Effector CD4-positive, alpha-beta T cell (primary cell): ENCODE measurements at places on chromosomes 5 and 9.

GRCh38 chr5:39656600-39656999, 231.8 kb upstream of the DAB2 start:
- no peak for DNase-seq

GRCh38 chr9:2128141-2128540, 113.0 kb downstream of the SMARCA2 start:
- no peak for DNase-seq

DNA sequence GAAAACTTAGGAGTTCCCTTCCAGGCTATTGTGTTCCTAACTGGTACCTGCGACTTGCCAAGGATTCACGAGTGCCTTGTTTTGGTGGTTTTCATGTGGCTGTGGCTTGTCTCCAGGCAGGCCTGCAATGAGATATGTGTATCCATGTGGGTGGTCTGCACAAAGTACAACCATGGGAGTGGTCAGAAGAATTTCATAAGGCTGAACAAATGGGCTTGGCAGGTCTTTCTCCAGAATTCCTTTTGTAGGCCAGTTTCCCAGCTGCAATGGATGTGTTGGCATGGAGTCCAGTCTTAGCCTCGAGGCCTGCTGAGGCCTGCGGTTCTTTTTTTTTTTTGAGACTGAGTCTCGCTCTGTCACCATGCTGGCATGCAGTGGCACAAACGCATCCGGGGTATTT, 28.8 kb upstream of the MELK start:
- no peak for DNase-seq

DNA sequence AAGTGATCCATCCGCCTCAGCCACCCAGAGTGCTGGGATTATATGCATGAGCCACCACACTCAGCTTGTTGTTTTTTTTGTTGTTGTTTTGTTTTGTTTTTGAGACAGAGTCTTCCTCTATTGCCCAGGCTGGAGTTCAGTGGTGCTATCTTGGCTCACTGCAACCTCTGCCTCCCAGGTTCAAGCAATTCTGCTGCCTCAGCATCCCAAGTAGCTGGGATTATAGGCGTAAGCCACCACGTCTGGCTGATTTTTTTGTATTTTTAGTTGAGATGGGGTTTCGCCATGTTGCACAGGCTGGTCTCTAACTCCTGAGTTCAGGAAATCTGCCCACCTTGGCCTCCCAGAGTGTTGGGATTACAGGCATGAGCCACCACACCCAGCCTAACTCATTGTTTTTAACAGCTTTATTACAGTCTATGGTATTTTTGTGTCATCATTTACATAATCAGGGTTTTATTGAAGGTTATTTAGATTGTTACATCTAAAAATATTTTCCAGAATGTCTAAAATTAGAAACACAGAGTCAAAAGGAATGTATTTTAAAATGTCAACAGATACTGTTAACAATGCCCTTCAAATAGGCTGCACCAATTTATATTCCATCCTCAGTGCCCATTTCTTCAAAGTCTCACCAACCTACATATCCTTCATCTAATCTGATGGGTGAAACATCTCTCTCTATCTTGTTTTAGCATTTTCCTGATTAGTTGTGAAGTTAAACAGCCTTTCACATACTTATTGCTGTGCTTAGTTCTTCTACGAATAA, 18.6 kb downstream of the KIF3A start:
- DNase-seq: no peak

DNA sequence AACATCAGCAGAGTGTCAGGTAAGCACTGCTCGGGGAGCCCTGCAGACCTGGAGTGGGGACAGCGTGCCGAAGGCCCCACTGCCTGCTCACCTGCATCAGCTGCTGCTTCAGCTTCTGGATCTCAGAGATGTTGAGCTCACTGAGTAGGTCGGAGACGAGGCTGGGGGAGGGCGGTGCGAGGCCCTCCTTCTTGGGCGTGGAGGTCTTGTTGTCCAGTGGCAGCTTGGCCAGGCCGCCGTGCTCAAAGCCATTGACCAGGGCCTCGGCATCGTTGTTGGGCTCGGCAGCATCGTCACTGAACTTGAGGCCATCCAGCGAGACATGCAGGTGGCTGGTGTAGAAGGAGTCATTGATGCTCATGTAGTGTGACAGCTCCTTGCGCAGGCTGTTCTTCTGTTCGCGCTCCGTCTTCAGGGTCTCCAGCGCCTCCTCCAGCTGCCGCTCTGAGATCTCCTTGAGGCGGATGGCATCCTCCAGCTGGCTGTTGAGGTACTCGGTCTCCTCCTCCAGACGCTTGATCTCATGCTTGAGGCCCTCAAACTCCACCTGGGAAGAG, 44.3 kb downstream of the BICD2 start:
- DNase-seq: no peak

DNA sequence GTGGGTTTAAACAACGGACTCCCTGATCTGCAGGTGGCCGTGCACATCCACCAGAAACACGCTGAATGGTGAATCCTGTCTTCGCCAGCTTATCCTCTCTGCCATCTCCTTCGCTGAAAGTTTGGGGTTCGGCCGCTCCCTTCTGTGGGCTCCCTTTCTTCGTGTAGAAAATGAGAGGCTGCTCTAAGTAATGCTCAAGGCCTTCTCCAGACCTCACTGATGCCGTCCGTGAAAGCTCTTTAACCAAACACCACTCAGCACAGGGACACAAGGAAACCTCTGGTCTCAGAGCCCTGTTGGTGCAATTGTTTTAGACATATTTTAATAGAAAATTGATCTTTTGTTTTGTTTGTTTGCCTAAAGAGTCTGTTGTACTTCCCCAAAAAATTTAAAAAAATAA, 596.5 kb downstream of the IRX1 start:
- DNase-seq: no peak

- DNase-seq: no peak
These were observed 18.0 kb downstream of the IL5 start for GRCh38 chr5:132525299-132525724.

DNA sequence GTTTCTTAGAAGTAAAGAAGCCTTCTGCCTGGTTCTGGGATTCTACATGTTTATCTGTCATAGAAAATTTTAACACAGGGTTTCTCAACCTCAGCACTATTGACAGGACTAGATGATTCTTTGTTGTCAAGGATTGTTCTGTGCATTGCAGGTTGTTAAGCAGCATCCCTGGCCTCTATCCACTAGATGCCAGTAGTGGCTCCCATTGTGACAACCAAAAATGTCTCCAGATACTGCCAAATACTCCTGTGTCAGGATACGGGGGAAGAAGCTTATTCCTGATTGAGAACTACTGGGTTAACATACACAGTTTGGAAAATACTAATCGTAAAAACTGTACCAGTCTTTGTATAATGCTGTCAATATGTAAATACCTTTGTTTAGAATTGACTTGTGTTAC, 167.1 kb downstream of the NIPBL start:
- DNase-seq: no peak

DNA sequence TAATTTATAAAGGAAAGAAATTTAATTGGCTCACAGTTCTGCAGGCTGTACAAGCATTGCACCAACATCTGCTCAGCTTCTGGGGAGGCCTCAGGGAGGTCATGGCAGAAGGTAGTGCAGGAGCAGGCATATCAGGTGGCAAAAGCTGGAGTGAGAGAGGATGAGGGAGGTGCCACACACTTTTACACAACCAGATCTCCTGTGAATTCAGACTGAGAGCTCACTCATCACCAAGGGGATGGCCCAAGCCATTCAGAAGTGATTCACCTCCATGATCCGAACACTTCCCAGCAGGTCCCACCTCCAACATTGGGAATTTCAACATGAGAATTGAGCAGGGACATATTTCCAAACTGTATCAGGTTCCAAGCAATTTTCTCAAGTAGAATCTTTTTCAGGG, 84.7 kb upstream of the BRINP1 start:
- DNase-seq: no peak

GRCh38 chr5:168274406-168274805, 17.0 kb upstream of the WWC1 start:
- DNase-seq: no peak

- no peak for DNase-seq
These were observed 34.0 kb downstream of the B4GALT1 start for GRCh38 chr9:33133186-33133585.

DNA sequence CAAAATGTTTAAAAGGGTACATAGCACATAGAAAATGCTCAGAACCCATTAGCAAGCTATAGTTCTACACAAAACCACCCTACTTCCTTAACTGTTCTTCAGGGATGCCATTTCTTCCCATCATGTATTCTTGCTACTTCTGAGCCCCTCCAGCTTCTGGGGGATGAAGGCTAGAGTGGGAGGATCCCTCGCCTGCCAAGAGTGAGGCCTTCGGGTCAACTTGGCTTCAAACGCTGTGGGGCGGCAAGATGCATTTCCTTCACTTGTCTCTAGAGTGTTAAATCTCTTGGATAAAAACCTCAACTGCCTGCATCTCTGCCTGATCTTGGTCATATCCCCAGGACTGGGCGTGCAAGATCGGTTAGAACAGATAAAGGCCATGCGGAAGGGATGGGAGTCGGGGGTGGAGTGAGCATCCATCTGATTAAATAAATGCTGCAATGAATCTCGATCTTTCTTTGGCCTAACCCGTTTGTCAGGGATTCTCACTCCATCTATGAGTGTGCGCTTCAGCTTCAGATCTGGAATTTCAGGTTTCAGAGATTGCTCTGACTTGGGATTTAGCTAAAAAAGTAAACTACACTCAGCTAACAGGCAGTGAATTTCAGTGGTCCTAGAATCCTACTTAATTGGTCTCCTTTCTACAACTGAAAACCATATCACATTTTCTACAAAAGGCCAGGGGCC, 118.0 kb upstream of the PANK3 start:
- DNase-seq: no peak
